ENCODE measurements at places on chromosomes 2 and 18.

DNA sequence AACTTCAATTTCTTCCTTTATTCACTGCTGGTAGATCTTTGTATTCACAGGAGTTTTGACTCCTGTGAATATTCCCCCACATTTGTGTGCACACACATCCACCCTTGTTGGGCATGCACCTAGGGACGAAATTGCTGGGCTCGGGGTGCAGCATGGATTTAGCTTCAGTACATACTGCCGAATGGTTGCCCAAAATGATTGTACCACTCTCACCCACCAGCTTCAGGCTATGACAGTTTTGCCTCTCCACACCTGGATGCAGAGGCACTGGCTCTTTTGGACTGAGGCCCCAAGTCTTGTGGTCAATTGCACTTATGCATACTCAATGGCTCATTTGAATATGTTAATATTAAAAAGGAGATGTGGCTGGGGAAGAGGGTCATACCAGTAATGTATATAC, 65.1 kb upstream of the ODC1 start:
- DNase-seq, result no peak

DNA sequence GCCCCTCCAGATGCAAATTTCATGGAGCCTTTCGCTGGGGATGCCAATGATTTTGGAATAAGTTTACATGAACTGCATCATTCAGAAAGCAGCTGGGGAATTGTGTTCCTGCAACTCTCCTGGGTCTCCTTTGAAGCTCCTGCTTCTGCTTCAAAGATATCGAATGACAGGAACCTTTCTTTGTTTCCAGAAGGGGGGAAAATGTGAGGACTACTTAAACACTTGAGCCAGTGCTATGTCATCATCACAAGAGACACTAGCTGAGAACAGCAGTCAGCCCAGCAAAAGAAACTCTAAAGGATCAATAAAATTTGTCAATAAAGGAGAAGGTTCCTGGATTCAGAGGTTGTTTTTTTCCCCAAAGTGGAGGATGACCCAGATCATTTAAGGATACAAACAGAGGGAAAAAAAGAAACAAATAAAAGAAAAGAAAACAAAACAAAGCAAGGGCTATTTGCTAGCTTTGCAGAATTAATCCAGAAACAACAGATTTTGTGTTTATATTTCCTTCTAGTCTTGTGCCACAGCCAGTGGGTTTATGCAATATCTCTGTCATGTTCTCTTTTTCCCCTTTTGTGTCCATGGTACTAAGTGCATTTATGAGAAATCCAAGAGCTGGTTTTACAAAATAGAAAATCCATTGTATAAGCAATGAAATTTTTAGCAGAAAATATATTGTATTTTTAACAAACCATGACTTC, 463.7 kb downstream of the CDH2 start:
- DNase-seq, result no peak

DNA sequence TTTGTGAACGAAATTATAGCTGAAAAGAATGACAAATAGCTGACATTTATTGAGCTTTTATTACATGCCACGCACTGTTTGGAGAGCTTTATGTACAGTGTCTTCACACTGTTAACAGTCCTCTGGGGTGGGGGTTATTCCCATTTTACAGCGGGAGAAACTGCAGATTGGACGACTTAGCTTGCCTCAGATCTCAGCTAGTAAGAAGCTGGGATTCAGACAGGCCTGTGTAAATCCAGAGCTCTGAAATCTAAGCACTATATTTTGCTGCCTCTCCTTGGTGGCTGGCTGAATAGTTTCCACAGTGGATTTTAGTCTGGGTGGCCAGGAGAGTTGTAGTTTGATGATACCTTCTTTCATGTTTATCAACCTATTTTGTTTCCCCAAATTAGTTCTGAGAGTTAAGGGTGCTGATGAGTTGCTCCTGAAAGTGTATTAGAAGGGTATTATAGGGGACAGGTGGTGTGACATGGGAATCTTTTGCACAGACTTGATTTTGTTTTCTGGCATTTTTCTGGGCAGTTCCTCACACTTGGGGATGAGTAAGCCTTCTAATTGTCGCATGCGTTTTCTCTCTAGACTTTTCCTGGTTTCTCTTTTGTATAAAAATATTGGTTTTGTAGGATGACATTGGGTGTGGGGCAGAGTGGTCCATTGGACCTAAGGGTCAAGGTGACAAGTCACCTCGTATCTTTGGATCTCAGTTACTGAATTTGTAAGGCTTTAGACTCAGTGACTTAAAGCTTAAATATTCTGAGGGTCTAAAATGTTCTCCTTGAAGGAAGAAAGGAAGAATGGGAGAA, 1.5 kb downstream of the ACSL3 start:
- no peak for DNase-seq

- no peak for DNase-seq
Measured at GRCh38 chr2:230991598-230991997, 4.3 kb upstream of the SPATA3 start.

DNA sequence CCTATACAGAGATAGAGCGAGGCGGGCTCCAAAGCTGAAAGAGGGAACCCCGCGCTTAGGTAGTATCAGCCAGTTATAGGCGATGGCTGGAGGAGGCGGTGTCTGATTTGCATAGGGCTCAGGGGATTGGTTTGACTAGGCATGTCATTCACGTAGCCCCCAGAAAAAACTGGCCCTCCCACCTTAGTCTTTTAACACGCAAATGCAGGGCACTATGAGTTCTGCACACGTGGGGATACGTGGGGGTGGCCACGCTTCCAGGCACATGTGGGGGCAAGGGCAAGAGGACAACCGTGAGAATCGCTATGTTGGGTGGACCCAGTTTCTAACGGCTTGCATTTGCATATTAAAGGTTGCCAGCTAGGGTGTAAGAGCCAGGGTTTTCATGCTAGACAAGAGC, 56.7 kb upstream of the MSTN start:
- DNase-seq, result no peak

DNA sequence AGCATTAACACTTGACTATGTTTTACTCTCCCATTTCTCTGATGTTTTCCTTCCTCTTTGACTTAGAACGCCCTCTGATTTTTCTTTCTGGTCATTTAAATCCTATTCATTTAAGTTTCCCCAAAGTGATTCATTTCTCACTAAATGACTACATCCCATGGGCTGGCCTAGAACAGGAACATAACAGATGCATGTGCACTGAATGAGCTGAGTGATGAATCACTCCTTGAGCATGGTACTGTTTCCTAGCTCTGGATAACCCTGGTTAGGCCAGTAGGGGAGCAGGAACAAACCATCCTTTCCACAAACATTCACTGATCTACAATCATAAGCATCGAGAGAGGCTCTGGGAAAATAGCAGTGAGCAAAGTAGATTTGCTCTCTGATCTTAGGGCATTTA, 221.9 kb upstream of the SETBP1 start:
- no peak for DNase-seq

DNA sequence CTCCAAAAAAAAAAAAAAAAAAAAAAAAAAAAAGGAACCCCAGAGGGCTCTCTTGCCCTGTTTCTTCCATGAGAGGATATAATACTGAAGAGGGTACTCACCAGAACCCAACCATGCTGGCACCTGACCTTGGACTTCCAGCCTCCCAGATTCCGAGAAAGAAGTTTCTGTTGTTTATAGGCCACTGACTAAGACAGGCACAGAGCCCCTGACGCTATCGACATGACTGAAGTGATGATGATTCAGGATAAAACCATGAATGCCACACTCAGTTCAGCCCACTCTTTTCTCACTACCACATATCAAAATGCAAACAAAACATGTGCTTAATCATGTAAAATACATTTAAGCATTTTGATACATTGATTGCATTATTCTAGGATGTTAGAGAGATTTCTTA, 66.1 kb upstream of the CDCA7 start:
- DNase-seq, result no peak

GRCh38 chr2:41966431-41966893, 81.4 kb upstream of the PKDCC start:
- DNase-seq, result no peak

GRCh38 chr18:45213040-45213333, 402.3 kb upstream of the SLC14A2 start:
- DNase-seq, result no peak

- no peak for DNase-seq
Measured at GRCh38 chr2:236499691-236500578, 69.7 kb upstream of the ACKR3 start.

DNA sequence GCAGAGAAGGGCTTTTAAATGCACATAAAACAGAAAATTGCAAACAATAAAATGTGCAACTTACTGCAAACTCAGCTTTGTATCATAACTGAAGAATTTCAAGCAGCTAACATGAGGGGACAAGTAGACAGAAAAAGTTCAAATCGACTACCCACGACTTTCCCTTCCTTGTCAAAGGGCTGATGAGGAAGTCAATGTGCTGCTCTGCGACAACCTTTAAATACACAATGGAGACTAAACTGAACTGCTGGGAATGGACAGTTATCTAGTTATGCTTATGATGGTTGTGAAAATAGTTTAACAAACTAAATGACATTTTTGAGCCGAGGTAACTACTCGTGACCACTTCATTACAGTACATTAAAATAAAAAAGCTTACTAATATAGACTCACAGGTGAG, 84.1 kb downstream of the INO80D start:
- no peak for DNase-seq

DNA sequence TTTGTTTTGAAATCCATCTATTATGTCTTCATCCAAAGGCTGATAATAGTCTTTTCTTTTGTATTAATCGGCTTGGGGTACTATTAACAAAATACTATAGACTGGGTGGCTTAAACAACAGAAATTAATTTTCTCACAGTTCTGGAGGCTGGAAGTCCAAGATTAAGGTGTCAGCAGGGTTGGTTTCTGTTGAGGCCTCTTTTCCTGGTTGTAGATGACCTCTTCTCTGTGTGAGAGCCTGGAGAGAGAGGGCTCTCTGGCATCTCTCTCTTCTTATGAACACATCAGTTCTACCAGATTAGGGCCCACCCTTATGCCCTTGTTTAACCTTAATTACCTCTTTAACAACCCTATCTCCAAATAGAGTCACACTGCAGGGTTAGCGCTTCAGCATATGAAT, 14.2 kb upstream of the KCTD1 start:
- no peak for DNase-seq

- DNase-seq, result no peak
Measured at GRCh38 chr2:141186413-141187074, 944.3 kb downstream of the LRP1B start.

DNA sequence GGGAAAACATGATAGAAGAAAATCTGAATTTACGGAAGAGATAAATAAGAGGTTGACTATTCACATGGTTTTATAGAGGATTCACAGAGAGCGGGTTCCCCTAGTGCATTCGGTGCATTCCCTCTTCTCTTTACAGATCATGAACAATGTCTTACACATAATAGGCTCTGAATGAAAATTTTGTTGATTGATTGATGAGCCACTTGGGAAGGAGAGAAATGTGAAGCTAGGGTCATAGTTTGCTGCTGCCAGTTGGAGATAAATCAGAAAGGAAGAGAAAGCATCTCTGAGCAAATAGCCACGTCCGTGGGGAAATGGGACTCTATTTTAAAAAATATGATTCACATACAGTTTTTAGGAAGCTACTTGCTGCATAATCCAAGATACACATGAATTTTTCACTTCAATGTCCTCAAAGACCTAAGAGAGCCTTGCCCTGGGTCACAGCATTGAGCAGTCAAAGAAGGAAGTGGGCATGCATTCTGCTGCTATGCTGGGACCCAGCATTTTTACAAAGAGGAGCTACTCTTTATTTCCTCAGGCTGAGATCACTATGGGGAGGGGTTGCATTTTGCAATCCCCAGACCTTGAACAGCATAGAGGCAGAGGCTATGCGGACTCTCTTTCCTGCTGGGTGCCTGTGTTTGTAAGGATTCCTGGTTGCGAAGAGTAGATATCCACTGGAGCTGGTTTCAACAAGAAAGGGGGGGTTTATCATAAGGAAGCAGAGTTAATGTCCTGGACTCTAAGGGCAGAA, 395.3 kb downstream of the TSN start:
- DNase-seq, result no peak

DNA sequence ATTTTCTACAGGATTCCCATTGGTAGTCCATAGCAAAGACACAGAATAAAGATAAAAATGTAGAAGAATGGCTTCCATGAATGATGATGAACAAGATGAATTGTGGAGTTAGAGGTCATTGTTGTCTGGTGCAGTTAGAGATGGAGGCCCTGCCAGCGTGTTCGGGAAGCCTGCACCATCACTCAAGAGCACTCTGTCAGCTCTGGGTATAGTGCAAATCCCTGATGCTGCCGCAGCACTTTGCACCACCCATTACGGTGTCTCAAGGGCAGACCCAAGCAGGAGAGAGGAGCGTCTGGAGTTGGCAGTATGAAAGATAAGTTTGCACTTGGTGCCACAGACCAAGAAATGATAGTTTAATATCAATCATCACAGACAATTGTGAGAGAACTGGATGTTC, 181.6 kb upstream of the CHST9 start:
- no peak for DNase-seq

GRCh38 chr18:49230326-49230725, 230.1 kb downstream of the DYM start:
- DNase-seq, result no peak

GRCh38 chr2:192593561-192593960, 398.8 kb upstream of the TMEFF2 start:
- no peak for DNase-seq

GRCh38 chr2:103823847-103824246, 1030.1 kb upstream of the POU3F3 start:
- no peak for DNase-seq

GRCh38 chr2:237996021-237996593, 29.3 kb downstream of the UBE2F start:
- DNase-seq, result no peak

DNA sequence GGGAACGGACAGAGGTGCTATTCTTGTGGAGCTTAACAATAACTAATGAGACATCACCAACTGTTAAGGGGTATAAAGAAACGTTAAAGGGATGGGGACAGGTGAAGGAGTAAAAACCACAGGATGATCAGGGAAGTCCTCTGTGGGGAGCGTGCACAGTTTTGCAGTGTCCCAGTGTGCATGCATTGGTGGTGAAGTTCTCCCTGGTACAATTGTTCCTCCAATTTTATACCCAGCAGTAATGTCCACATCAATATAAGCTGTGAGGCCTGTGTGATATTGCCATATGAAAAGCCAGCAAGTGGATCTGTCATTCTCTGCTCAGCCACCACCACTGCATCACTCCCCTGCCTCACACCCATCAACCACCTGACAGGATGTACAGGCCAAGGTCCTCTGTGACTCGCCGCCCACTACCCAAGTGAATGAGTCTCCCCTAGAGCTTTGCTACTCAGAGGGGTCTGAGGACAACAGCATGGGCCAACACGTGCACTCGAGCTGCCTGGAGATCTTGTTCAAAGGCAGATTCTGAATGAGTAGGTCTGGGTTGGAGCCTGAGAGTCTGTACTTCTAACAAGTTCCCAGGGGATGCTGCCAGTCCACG, 4.6 kb downstream of the MLPH start:
- DNase-seq, result no peak

- DNase-seq, result no peak
Measured at GRCh38 chr2:180322781-180323180, 315.7 kb upstream of the CWC22 start.

DNA sequence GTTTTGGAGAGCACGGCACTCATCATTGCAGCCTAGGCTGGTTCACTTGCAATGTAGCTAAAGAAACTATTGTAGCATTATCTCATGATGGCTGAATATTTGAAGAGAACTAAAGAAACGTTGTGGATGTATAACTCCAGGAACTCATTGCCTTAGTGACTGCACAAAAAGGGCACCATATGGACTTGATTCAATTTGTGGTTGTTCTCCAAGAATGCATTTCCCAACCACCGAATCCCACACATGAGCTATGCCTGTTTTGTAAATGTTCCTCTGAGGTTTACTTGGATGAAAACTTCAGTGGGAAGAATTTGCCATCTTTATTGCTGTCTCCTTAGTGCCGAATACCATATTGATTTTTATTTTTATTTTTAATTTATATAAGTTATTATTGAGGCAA, 43.5 kb downstream of the DOK6 start:
- no peak for DNase-seq

- DNase-seq, result no peak
Measured at GRCh38 chr18:53944721-53945120, 279.7 kb downstream of the MBD2 start.

All from activated CD4-positive, alpha-beta T cell treated with anti-CD3 and anti-CD28 coated beads, Interleukin-2, amount 50 U/mL, for 24 hours (primary cell).